AG10803 (cell line): ENCODE measurements at places on chromosomes 1 and 21.

DNA sequence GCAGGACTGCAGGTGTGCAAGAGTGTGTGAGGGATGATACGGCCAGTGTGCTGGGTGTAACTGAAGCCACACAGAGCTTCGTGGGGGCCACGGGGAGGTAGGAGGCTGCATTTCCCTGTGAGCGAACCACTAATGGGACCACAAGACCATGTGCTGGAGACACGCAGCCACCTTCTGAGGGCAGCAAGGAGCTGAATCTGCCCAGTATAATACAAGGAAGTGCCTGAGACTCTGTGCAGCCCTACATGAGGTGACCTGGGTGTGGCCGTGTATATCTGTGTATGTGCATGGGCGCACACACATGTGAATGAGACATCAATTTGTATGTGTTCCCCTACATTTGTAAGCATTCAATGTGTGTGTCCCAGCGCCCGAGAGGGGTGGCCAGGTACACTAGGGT lies 50.8 kb downstream of the CHD5 start:
- no peak for DNase-seq

- DNase-seq, result no peak
These were observed 39.7 kb downstream of the TTC13 start for GRCh38 chr1:230938924-230939368.

- DNase-seq, result no peak
These were observed 40.3 kb downstream of the TP73 start for GRCh38 chr1:3692598-3692997.

DNA sequence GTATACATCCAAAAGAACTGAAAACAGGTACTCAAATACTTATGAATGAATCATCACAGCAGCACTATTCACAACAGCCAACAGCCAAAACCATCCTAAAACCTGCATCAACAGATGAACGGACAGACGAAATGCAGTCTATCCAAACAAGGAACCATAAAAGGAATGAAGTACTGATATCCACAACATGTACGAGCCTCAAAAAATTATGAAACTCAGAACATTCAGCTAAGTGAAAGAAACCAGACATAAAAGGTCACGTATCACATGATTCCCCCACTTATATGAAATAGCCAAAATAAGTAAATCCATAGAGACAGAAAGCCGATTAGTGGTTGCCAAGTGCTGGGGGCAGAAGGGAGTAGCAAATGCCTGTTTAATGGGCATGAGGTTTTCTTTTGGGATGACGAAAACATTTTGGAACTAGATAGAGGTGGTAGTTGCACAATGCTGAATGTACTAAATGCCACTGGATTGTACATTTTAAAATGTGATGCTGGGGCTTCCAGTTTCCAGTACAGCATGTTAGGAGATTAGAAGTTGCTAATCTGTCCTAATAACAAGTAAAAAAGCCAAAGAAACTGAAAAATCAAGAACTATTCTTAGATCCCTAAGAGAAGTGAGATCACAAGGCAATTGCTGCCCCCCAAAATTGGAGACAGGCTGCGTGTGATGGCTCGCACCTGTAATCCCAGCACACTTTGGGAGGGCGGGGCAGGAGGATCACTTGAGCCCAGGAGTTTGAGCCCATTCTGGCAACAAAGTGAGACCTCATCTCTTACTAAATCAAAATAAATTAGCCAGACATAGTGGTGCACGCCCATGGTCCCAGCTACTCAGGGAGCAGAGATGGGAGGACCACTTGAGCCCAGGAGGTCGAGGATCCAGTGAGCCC lies 25.3 kb downstream of the CLSTN1 start:
- DNase-seq, result peak; percentile 86

GRCh38 chr1:158674302-158674701 lies 12.2 kb downstream of the SPTA1 start:
- DNase-seq, result no peak

GRCh38 chr1:37965301-37965700 lies 18.4 kb upstream of the INPP5B start:
- no peak for DNase-seq
